ENCODE measurements at places on chromosomes 6 and 20.
A peak's percentile ranks its signal among the peaks of the same experiment; 100 is the strongest.

GRCh38 chr6:105713474-105714118 lies 310.7 kb upstream of the PREP start:
- DNase-seq, result no peak

- no peak for DNase-seq
These were observed 73.8 kb upstream of the VSTM2L start for GRCh38 chr20:37829128-37829527.

- no peak for DNase-seq
These were observed 234.5 kb downstream of the LRFN2 start for GRCh38 chr6:40352527-40353170.

DNA sequence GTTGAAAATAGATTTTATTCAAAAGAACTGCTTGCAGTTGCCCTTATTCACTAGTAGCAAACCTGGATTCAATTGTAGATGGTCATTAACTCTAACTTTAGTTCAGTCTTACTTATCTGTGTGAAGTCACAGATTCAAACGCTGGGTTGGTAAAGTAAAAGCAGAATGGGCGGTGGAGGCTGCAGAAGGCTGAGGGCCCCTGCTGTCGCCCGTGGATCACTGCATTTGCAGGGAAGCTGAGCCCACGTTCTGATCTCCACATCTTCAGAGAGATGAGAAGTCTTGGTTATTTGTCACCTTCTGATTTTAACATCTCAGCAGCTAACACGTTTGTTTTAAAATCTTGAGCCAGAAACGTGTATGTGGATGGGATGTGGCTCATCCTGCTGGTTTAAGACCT lies 75.1 kb downstream of the SNX9 start:
- peak; percentile 26 for DNase-seq

GRCh38 chr6:99353126-99353525 lies 3.7 kb upstream of the FAXC start:
- no peak for DNase-seq

GRCh38 chr6:106372838-106373501 lies 12.5 kb downstream of the CRYBG1 start:
- DNase-seq, result no peak

GRCh38 chr20:63328026-63328700 lies 33.0 kb downstream of the CHRNA4 start:
- no peak for DNase-seq

- peak; percentile 67 for DNase-seq
These were observed 92.6 kb downstream of the RNGTT start for GRCh38 chr6:88870717-88871330.

GRCh38 chr6:169571123-169571962 lies 130.5 kb downstream of the WDR27 start:
- no peak for DNase-seq

GRCh38 chr6:170383466-170384035 lies 77.0 kb downstream of the FAM120B start:
- DNase-seq, result no peak

GRCh38 chr20:25039697-25040437 lies 18.1 kb downstream of the ACSS1 start:
- no peak for DNase-seq

GRCh38 chr6:133610227-133610840 lies 278.6 kb upstream of the TCF21 start:
- no peak for DNase-seq

- no peak for DNase-seq
These were observed 10.5 kb upstream of the CEP43 start for GRCh38 chr6:166988674-166989201.

- no peak for DNase-seq
These were observed 32.6 kb downstream of the BAK1 start for GRCh38 chr6:33547499-33547898.

DNA sequence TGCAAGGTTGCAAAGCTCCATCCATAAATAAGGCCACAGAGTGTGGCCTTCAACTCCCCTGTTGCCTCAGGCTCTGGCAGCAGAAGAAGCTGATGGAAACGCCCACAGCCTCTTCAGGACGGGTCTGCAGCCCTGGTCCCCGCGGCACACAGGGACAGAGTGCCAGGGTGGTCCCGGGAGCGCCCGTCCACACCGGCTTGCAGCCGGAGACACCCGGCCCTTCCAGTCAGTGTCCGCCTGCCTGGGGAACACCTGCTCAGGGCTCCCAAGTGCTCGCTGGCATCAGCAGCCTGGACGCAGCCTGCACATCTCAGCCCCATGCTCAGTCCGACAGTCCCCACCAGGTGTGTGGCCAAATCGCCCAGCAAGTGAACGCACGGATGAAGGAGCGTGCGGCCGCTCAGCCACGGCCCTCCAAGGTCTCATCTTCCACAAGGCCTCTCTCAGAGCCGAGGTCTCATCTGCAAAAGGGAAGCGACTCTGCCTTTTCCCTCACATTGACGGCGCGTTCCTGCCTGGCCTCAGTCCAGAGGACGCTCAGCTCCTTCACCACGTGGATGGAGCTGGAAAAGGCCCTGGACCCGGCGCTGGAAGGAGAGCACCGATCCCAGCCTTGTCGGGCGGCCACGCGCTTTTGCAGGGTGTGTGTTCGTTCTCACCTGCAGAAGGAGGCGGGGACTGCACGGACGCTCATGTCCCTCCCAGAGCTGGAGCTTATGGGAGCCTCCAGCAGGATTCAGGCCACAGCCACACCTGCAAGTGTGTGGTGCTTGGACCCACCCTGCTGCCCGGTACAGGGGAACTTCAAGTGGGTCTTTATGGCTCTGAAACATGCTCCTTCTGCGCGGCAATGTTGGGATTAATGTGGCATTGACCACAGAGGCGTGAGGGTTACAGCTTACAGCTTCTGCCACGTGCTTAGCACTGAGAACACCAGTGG lies 180.4 kb downstream of the DLL1 start:
- no peak for DNase-seq

- no peak for DNase-seq
These were observed 93.1 kb downstream of the CHD6 start for GRCh38 chr20:41524980-41525613.

DNA sequence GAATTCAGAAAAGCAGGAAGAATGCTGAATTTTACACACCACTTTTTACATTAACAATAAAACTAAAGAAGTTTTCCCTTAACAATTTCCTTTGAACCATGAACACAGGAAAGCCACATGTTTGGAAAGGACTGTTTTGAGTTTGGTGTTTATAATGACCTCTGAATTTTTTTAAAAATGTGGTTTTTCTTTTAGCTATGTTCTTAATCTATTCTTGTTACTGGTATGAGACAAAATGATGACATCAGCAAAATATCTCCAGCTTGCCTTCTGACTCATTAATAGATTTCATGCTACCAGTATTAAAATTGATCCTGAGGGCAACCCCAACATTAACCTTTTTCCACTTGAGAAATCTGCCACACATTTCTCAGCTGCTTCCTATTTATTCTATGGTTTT lies 217.5 kb upstream of the THEMIS start:
- DNase-seq, result no peak

- no peak for DNase-seq
These were observed 129.5 kb downstream of the FOXC1 start for GRCh38 chr6:1739220-1739619.

GRCh38 chr6:128046033-128046432 lies 145.2 kb upstream of the THEMIS start:
- no peak for DNase-seq

DNA sequence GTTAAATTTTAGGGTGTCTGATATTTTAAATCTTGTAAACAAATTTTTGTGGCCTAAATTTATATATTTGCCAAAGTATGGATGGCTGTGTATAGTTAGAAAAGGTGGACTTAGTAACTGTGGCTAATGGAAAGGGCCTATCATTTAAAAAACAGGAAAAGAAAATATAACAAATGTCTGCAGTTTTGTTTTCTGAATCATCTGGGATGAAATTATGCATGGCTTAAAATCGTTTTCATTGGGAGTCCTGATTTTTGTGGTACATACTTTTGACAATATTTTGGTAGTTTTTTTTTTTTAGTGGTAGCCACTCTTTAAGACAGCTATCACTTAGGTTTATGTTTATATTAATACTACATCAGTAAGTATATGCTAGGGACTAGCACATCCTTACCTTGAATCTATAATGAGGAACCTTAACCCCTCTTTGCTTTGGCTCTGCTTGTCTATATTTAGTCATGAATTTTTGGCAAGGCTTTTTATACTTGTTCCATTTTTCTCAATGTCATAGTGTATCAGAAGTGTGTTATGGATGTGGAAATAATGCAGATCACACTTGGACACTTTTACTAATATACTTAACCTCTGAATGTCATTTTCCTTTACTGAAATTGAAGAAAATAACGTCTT lies 5.6 kb downstream of the ARID1B start:
- no peak for DNase-seq

- no peak for DNase-seq
These were observed 237.6 kb downstream of the SMOC2 start for GRCh38 chr6:168678588-168678987.

- no peak for DNase-seq
These were observed 78.6 kb downstream of the KIF13A start for GRCh38 chr6:17908831-17909230.

- DNase-seq, result no peak
These were observed 23.1 kb downstream of the CMTR1 start for GRCh38 chr6:37456126-37456525.

- DNase-seq, result no peak
These were observed 38.9 kb upstream of the TMEM14A start for GRCh38 chr6:52632011-52632410.

DNA sequence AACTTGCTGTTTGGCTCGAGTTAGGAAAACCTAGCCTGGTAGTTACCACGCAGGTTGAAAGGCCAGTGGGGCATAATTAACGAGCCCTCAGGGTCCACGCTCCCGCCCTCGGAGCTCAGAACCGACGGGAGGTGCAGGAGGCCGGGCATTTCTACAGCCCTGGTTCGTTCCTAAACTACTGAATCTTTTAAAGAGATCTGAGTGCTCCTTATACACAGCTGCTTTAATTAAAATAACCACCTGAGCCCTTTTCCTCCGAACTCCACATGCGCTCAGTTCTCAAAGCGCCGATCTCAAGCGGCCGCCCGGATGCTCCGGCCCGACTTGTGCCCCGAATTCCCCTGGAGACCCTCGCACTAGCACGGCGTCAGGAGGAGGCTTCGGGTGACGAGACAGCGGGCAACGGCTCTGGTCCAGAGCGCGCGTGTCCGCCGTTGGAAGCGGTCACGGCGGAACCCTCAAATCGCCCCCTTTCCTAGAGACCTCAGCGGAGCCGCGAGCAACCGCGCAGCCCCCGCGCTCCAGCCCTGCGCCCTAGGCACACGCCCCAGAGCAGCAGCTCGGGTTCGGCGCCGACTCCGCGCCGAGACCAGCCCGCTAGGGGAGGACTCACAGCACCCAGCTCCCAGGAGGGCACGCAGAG lies 397 bp downstream of the WDR27 start:
- DNase-seq, result no peak

DNA sequence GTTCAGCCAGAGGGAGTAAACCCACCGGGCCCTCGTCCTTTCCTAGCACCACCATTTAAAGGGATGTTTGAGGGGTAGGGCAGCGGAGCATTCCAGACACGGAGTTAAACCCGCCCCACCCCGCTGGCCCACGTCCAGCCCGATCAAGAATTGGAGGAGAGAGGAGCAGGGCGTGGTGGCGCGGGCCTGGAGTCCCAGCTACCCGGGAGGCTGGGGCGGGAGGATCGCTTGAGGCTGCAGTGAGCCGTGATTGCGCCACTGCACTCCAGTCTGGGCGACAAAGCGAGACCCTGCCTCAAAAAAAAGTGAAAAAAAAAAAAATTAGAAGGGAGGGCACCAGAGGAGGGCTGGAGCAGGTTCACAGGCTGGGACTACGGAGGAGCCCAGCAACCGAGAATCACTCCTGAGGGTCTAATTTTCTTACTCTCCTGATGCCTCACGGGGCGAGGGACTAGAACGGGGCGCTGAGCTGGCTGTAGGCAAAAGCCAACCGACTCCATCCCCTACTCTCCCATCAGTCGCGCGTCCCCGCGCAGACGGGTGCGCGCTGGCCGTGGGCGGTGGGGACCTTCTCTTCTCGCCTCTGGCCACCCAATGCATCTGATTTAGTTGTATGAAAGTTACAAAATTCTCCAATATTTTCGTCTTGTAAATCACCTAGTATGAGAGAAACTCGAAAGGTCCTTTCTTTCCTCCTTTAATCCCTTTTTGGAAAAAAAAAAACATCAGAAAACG lies 6.1 kb upstream of the HSPA1B start:
- peak; percentile 48 for DNase-seq

DNA sequence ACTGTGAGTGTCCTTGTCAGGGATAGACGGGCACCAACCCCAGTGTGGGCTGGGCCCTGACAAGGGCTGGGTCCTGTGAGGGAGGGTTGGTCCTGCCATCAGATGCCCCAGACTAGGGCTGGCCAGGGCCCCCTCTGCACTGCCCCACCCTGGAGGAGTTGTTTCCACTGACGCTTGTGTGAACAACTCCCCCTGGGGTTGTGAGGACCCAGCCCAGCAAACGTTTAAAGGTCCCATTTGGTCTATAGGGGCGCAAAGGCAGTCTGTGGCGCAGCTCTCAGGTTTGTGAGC lies 104.1 kb downstream of the BMP7 start:
- no peak for DNase-seq

DNA sequence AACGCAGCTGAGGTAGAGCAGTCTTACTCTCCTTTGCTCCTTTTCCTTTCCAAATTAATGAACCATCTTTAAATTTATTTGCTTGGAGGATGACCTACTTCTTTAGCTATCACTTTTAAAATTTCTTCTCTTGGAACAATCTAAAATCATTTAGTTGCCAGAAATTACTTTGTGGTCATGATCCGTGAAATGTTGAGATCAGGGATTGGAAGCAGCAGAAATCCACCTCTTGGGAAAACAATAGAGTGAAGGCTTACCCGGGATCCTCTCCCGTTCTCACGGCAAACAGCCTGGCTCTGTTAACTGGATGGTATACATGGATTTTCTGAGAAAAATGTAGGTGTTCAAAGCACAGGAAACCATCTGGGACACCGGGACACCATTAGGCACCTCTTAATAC lies 7.7 kb downstream of the AKAP12 start:
- no peak for DNase-seq

- no peak for DNase-seq
These were observed 69.3 kb downstream of the CLIC5 start for GRCh38 chr6:45946352-45946751.

DNA sequence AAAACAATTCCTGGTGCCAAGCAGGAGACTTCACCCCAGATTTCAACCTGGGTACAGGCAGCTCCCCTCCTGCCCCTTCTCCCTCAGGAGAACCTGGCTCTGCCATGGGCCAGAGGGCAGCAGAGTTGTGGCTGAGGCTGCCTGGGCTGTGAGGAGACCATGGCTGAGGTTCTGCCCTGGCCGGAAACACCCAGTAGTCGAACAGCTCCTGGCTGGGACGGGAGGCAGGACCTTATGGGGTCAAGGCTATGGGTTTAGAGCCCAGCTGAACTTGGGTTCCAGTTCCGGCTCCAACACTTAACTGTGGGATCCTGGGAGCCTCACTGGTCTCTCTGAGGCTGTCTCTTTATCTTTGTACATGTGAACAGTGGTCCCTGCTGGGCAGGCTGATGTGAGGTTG lies 8.5 kb downstream of the C6orf132 start:
- DNase-seq, result no peak

- no peak for DNase-seq
These were observed 270.4 kb upstream of the JARID2 start for GRCh38 chr6:14975471-14975817.

GRCh38 chr6:118565311-118565960 lies 17.3 kb downstream of the PLN start:
- peak; percentile 24 for DNase-seq

- no peak for DNase-seq
These were observed 103.2 kb upstream of the EMILIN3 start for GRCh38 chr20:41469868-41470267.

- DNase-seq, result no peak
These were observed 560.1 kb downstream of the UTRN start for GRCh38 chr6:144845186-144845585.
